ENCODE measurements at places on chromosomes 4 and X.

GRCh38 chrX:97224148-97224547 lies 340.4 kb downstream of the RPA4 start:
- DNase-seq, result no peak

- no peak for DNase-seq
Measured at GRCh38 chrX:50180073-50180940, 20.5 kb downstream of the AKAP4 start.

DNA sequence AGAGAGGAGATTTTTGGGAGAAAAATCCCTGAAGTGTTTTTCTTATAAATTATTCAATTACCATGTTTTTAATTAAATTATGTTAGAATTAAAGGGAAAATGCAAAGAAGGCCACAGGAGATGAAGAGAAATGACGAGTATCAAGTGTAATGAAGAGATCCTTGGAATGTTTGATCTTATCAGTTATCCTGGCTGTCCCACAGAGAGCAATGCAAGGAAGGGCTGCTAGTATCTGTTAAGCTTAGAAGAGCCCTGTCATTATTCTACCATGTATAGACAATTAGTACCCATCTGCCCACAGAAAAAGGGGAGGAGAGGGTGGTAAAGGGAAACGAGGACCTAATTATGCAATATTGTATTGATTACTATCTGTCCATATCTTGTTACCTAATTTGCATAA lies 257.1 kb downstream of the BANK1 start:
- no peak for DNase-seq

GRCh38 chrX:30822068-30822681 lies 66.9 kb downstream of the TAB3 start:
- DNase-seq, result no peak

- DNase-seq, result no peak
Measured at GRCh38 chrX:40449396-40449795, 131.4 kb upstream of the ATP6AP2 start.

- DNase-seq, result no peak
Measured at GRCh38 chr4:74327762-74328161, 19.5 kb downstream of the EPGN start.

DNA sequence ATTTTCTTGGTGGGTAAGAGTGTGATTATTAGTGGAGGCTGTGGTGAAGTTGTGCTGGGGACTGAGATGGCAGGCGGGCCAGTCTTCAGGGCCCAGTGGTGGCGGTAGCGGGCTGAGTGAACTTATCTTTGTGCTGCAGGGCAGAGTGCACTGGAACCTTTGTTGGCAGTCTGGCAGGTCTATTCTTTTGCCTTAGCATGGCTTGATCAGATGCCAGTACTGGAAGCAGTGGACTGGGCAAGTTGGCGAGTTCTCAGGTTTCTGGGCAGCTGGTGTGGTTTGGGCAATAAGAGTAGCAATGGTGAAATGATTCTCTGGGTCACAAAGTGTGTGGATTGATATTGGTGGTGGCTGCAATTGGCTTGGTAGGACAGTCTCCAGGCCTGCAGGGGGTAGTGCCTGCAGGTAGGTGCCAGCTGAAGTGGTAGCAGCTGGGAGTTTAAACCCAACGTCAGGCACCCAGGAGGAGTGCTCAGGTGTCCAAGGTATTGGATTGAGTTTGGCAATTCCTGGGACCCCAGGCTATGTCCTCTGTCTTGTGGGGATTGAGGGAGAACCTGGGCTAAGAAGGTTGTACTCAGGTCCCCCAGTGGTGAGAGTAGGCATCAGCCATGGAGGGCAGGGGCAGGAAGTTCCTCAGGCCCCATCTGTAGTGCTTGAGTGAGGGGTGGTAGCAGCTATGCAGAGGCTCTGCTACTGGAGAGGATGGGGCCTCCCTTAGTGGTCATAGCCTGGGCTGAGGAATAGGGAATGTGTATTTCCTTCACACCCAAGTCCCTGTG lies 34.9 kb upstream of the SLC25A14 start:
- no peak for DNase-seq

Measured in stimulated activated CD8-positive, alpha-beta memory T cell treated with anti-CD3 and anti-CD28 coated beads, Interleukin-2, amount 100 ng/mL, for 1 hour (primary cell).